Activated CD4-positive, CD25-positive, alpha-beta regulatory T cell (primary cell): ENCODE measurements at places on chromosomes 2 and 18.

- no peak for DNase-seq
Observed at GRCh38 chr18:3368193-3368592, 81.8 kb upstream of the TGIF1 start.

DNA sequence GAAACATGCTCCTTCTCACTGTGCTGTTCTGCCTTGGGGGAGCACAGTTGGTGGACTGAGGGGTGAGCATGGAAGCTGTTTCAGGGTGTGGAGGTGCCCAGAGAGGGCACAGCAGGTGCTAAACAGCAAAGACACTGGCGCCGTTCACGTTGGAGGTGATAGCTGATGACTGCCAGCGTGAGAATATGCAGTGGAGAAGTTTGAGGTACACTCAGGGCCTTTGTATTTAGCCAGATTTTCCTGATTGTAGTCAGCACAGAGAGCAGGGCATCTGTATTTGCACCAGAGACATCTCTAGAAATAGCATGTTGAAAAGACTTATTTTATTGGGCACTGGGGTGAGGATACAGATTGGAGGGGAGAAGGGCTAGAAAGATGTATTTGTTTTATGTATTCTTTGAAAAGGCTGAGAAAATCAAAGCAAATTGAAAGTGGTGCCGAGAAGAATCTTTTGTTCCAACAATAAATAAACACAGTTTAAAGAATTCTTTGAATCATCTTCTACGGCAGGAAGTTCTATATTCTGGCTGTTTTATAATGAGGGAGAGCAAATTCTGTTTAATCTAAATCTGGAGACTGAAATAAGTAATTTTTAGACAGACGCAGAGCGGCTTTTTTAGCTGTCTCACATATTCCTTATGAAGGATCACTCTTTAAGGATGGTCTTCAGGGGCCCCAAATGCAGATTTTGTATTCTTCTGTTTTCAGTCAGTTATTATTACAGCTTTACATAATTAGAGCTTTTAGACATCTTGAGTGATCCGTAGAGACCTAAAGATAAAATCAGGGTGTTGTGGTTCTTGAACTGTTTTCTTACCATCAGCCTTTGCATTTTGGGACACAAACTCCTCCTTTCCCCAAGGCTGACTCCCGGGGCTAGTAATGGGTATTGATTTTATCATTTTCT is 7.1 kb downstream of the ZNF532 start:
- DNase-seq = no peak

DNA sequence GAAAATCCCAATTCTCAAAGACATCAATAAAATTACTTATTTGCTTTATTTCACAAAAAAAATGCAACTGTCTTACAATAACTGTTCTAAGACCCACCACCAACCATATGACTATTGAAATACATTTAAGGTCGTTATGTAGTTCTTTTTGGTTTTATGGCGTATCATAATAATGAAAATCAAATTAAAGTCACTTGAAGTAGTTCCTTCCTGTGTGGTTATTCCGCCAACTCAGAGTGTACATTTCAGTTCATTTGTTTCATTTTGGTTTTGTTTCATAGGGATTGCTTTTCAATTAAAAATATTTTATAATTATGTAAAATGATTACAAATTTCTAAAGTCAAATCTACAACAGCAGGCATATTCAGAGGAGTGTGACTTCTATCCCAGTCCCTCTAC is 45.9 kb upstream of the AAK1 start:
- no peak for DNase-seq

DNA sequence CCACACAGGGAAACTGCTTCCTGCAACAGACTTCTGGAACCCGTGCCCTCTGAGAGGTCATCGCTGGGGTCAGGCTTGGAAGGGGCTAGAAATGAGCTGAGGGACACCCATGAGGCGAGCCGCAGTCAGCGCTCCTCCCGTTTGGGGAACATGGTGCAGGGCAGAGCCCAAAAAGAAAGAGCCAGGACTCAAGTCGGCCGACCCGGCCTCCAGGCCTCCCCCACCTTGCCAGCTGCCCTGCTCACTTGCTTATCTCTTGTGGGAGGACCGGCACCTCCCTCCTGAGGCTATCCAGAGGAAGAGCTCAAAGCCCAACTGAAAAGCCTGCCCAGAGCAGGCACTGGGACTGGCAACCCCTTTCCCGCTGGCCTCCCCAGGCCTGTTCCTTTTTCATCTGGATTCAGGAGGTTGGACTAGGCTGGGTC is 43.6 kb downstream of the SCTR start:
- no peak for DNase-seq

- no peak for DNase-seq
Observed at GRCh38 chr2:207223051-207223450, 57.3 kb upstream of the KLF7 start.

- DNase-seq = no peak
Observed at GRCh38 chr2:226313060-226313459, 486.6 kb downstream of the IRS1 start.
